ENCODE measurements at places on chromosomes 16 and 17.

DNA sequence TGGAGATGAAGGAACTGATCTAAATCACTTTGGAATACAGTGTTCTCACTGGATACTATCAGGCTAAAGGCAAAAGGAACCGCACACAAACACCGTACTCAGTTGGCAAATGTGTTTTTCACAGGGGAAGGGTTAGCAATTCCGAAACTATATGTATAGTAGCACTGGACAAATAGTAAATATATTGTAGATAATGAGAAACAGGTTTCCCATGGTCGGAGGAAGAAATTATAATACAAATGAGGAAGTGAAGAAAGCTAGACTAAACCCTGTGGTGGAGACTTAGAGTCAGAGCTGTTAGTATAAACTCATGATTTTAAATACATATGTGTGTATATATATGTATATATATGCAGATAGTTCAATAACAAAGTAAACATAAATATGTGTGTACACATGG, 414.1 kb upstream of the SALL1 start:
- DNase-seq: no peak

GRCh38 chr17:81537856-81538555, 9.8 kb downstream of the FSCN2 start:
- DNase-seq: no peak

DNA sequence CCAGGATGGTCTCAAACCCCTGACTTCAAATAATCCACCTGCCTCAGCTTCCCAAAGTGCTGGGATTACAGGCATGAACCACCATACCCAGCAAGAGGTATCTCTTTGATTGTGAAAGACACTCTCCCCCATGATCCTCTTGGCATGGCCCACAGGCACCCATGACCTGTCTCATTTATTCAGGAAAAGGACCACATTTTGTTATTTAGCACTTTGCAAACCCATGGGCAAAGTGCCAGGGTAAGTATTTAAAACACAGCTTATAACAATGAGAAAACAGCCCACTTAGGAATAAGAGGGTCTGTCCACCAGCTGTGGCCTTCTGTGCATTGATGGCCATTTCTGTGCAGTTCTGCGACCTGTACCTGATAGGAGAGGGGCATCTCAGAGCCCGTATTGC, 12.8 kb upstream of the AKTIP start:
- no peak for DNase-seq

- peak; percentile 4 for DNase-seq
Measured at GRCh38 chr17:1906662-1907101, 76.9 kb downstream of the RPA1 start.

- no peak for DNase-seq
Measured at GRCh38 chr17:65978871-65979270, 213.1 kb downstream of the CEP112 start.

GRCh38 chr17:41937970-41938954, 7.8 kb downstream of the ODAD4 start:
- DNase-seq: no peak

GRCh38 chr16:55331648-55332185, 7.7 kb downstream of the IRX6 start:
- no peak for DNase-seq

DNA sequence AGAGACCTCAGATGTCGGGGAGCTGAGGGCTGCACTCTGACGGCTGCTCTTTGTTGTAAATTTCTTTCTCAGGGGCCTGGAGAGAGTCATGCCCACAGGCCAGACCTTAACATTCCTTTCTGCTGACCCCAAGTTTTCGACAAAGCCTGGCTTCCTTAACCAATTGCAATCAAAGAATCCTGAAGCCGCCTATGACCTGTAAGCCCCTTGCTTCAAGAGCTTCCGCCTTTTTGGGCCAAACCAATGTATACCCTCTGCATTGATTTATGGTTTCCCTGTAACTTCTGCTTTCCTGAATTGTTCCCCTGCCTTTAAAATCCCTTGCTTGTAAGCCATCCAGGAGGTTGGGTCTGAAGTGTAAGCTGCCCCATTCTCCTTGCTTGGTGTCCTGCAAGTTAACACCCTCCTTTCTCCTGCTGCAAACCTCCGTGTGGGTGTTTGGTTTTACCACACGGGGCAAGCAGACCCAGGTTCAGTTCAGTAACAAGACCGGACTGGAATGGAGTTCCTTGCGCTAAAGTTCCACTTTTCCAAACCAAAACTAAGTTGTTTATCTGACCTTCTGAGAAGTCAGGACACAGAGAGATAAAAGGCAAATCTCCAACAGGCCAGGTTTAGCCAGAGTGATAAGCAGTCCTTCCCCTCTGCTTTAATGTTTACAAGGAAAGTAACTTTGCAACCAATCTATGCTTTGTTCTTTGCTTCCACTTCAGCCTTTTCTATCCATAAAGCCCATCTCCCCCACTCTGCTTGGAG, 141.6 kb downstream of the KCNJ12 start:
- DNase-seq: no peak

GRCh38 chr17:73335591-73336407, 24.0 kb upstream of the CDC42EP4 start:
- DNase-seq: no peak

DNA sequence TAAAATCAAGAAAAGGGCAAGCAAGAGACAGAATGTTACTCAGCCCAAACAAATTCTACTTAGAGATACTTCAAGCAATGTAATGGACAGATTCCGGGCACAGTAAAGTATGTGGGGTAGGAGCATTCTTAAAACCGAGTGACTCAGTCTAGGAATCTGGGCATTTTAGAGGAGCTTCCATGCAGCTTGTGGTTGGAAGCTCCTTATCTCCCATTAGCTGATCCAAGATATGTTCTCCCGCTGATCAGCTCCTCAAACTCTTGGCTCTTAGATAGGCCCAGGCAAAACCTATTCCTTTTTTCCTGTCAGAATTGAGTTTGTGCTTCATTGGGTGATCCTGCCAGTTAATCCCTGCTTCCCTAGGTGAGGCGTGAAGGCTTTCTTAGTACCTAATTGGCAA, 303.3 kb downstream of the CEP112 start:
- DNase-seq: no peak

DNA sequence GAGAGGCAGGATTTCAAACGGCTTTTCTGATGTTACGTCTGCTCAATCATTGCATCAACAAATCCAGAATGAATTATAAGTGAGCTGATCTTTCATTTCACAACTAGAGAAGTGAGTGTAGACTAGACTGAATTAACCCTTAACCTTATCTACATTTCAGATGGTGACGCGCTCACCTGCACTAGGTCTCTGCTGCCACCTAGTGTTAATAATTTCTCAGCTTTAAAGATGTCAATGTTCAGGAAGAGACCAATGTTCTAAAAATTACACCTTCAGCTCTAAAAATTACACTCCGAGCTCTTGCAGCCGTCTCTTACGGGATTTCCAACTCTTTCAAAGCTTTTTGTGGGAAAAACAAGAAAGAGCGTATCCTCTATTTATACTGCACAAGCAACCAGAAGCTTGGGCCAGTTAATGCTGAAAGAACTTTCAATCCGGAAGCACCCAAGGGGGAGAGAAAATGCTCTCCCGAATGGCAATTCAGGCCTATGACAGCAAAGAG, 88.2 kb upstream of the FA2H start:
- no peak for DNase-seq

GRCh38 chr17:28841901-28842281, 699 bp downstream of the FAM222B start:
- no peak for DNase-seq

GRCh38 chr17:53570731-53571130, 252.0 kb upstream of the KIF2B start:
- no peak for DNase-seq

GRCh38 chr17:34580685-34581445, 1.5 kb downstream of the TMEM132E start:
- no peak for DNase-seq

DNA sequence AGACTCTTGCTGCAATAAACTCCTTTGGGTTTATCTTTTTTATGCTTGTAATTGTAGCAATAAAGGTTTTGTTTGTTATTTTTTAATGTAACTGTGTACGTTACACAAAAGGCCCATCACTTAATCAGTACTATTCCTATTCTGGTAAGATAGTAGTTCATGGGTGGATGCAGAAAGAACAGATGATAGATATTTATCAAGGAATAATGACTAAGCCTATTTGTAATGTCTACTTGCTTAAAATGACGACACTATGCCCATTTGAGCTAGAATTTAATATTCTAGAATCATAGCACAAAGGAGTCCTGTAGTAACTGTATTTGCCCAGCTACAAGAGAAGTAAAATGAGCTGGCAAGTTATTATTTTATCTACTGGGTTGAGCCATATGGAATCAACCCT, 235.4 kb upstream of the DYNLRB2 start:
- no peak for DNase-seq

GRCh38 chr17:19311421-19312215, 50.9 kb downstream of the B9D1 start:
- no peak for DNase-seq

DNA sequence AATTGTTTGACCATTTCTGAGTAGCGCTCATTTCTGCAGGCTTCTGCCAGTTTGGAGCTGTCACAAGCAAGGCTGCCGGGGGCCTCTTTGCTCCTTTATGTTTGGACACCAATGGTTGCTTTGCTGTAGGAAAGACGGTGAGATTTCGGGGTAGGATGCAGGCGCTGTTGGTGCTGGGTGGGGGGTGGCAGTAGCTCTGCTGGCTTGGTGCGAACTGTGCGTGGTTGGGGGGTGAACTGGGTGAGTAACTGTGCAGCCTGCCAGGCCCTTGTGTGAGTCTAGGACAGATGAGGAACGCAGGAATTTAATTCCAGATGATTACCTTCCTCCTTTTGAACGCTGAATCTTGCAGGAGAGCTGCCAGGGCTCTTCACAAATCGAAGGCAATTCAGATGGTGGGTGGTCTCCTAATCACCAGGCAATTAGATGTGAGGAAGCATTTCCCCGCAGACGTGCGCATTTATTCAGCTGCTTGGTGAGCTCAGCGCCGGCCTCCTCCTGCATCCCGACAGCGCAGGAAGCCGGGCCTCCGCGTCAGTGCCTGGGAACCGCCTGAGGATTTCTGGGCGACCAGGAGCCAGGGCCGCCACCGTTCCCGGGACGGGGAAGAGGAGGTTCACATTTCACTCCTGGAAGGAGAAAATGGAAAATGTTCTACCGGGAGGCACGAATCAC, 154.4 kb downstream of the FOXL1 start:
- DNase-seq: no peak

- DNase-seq: no peak
Measured at GRCh38 chr16:79703066-79703465, 102.5 kb upstream of the MAF start.

- DNase-seq: no peak
Measured at GRCh38 chr16:22252317-22252716, 44.9 kb upstream of the POLR3E start.

DNA sequence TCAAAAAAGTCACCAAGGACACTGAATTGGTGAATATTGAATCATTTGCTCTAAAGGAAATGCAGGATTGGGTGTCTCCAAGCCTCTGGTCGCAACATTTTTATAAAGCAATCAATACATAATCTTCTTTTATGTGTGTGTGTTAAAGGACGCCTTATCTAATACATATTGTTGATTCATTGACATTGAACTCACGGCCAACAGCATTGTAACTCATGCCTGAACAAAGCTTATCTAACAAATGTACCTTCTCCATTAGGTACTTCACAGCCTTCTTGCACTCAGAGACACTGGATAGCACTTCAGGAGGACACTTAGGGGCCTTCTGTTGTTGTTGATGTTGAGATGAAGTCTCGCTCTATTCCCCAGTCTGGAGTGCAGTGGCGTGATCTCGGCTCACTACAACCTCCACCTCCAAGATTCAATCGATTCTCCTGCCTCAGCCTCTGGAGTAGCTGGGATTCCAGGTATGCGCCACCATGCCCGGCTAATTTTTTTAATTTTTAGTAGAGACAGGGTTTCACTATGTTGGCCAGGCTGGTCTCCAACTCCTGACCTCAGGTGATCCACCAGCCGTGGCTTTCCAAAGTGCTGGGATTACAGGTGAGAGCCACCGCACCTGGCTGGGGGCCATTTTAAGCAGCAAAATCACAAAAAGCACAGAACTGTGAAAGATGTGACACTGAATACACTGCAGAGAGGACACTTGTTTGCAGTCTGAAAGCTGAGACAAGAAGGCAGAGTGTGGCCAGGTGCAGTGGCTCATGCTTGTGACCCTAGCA, 13.2 kb upstream of the PDXDC1 start:
- DNase-seq: no peak

DNA sequence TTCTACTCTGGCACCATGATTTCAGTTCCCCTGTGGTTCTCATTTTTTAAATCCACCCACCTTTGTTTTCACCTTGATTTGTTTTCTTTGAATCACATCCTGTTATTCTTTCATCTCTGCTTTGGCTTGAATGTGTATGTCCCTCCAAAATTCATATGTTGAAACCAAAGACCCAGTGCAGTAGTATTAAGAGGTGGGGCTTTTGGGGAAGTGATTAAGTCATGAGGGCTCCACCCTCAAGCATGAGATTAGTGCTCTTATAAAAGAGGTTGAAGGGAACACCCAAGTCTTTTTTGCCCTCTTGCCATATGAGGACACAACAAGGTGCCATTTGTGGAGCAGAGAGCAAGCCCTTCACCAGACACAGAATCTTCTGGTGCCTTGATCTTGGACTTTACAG, 382.3 kb downstream of the SLC39A11 start:
- DNase-seq: no peak

GRCh38 chr17:69669441-69670178, 255.1 kb downstream of the MAP2K6 start:
- DNase-seq: peak; percentile 33

- DNase-seq: no peak
Measured at GRCh38 chr16:85673529-85674417, 15.0 kb downstream of the GINS2 start.

- DNase-seq: no peak
Measured at GRCh38 chr16:81006211-81006812, 373 bp downstream of the CMC2 start.

DNA sequence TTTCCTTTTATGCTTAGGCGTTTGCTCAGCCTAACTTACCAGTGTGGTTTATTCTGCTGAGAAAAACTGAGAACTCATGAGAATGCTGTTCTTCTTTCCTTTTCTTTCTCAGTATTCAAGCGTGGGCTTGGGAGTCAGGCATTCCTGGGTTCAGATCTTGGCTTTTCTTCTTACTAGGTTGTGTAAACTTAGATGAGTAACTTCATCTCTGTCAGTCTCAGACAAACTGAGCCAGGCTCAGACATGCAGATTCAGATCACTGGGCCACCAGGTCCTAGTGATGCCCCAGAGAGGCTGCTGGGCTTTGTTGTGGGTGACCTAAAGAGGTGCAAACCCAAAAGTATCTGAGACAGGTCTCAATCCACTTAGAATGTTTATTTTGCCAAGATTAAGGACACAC, 95.8 kb upstream of the MPHOSPH6 start:
- DNase-seq: no peak

All from stromal cell of bone marrow (primary cell).